Cortex of kidney (tissue), 1 donor: ENCODE measurements at places on chromosomes 1 and 21.

- no peak for DNase-seq
Observed at GRCh38 chr1:100206301-100206700, 28.2 kb upstream of the LRRC39 start.

- DNase-seq: no peak
Observed at GRCh38 chr1:82562448-82562847, 761.7 kb downstream of the ADGRL2 start.

- DNase-seq: no peak
Observed at GRCh38 chr1:174769961-174770549, 229.7 kb upstream of the CACYBP start.

GRCh38 chr1:234246638-234247116 lies 126.6 kb upstream of the COA6 start:
- no peak for DNase-seq

- no peak for DNase-seq
Observed at GRCh38 chr1:201825245-201825644, 3.7 kb upstream of the IPO9 start.

- DNase-seq: no peak
Observed at GRCh38 chr1:25023826-25024225, 93.8 kb upstream of the RUNX3 start.

DNA sequence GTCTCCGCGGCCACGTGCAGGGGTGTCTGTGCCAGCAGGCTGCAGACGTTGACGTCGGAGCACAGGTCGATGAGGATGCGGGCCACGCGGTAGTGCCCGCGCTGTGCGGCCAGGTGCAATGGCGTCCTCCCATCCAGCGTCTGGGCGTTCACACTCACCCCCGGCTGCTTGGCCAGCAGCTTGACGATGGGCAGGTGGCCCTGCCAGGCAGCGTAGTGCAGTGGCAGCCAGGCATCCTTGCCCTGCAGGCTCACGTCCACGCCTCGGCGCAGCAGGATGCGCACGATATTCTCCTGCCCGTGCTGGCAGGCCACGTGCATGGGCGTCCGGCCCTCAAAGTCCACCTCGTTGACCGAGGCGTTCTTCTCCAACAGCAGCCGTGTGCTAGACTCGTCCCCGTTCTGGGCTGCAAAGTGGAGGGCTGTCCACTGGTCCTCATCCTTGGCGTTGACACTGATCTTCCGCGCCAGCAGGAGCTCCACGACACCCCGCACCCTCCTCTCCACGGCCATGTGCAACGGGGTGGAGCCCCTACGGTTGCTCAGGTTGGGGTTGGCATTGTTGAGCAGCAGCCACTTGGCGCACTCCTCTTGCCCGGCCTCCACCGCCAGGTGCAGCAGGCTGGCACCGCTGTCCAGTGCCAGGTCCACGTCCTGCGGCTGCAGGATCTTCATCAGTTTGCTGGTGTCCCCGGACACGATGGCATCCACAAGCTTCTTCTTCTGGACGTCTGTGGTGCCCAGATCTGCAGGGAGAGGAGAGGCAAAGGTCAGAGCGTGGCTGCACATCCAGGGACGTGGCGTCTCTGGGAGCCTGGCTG lies 25.4 kb downstream of the RIPK4 start:
- DNase-seq: no peak

DNA sequence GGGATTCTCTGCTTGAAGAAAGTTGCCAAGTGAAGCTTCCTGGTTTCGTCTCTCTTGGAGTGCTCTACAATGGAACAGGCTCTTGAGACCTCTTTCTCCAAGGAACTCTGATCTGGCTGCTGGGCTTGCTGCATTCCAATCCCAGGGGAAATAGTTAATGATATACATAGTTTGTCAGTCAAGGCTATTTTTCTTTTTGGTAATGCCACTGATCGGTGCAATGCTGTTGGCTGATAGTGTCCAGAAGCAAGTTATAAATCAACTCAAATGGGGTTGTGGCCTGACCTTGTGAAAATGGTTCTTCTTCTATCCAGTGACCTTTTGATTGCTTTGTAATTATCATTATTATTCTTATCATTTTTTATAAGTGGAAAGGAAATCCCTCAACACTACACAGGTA lies 48.4 kb upstream of the TNFSF18 start:
- no peak for DNase-seq

DNA sequence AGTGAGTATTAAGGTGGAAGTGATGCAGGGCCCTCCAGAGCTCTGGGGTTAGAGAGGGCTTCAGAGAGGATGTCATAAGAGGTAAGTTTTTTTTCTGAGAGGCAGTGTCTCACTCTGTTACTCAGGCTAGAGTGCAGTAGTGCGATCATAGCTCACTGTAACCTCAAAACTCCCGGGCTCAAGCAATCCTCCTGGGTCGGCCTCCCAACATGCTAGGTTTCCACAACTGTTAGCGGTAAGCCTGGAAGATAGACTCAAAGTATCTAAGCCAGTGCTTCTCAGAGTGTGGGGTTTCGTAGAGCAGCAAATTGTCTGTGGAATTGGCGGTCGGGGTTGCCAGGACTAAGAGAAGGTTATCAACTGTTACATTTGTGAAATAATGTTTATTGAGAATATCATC lies 18.6 kb upstream of the IGSF3 start:
- DNase-seq: no peak

GRCh38 chr1:6392809-6393399 lies 663 bp downstream of the ACOT7 start:
- DNase-seq: no peak

- DNase-seq: no peak
Observed at GRCh38 chr1:201841265-201841912, 12.4 kb downstream of the IPO9 start.

- DNase-seq: no peak
Observed at GRCh38 chr1:223835754-223836153, 10.0 kb downstream of the TP53BP2 start.

DNA sequence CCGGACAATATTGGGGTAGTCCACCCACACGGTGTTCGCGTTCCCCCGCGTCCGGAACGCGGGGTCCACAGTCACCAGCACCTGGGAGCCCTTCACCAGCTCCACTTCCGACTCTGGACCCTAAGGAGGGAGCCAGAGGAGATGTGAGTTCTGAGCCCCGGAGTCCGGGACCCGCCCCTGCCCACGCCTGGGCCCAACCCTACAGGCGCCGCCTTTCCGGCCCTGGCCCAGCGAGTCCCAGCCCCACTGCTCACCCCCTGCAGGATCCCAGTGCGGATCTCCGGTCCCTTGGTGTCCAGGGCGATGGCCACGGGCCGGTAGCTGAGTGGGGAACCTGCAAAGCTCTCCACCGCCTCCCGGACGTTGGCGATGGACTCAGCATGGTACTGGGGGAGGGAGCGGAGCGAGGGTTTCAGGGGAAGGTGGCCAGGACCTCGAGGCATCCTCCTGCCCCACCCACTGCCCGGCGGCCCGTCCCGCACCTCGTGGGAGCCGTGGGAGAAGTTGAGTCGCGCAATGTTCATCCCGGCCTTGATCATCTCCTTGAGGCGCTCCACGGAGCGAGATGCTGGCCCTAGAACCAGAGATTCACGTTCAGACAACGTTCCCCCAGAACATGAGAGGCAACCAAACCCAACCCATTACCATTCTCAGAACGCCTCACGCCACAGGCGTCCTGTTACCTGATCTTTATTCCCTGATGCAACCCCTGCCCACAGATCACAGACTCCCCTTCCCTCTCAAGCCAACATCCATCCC lies 5.9 kb downstream of the PKLR start:
- DNase-seq: no peak

DNA sequence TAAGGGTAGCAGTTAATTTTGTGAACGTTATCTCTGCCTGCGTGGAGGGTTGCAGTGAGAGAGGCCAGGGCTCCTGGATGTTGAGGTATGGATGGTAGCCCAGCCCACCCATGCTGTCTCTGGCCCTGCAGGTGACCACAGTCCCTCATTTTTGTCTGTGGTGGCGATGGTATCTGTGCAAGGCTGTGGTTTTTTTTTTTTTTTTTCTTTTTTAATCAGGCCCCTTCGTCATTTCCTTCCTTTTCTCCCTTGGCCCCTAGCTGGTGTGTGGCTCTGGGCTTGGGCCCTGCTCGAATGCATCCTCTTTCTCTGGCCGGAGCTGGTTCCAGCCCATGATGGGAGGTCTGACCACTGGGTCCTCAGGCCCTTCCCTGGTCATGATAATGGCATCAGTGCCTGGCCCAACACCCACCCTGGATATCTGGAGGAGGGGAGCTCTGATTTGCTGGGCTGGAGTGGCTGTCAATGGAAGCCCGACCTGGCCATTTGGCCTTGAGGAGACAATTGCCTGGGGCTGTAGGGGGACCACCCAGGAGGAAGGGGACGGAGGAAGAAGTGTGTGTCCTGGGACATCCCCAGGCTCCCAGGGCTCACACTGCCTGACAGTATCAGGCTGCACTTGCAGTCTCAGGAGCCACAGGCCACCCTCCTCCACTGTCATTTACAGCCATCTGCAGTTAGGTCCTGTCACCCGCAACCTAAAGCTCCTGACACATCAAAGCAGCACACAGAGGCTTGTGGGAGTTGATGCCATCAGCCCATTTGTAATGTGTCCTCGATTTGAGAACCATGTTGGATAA lies 8.1 kb upstream of the RNF187 start:
- DNase-seq: no peak

DNA sequence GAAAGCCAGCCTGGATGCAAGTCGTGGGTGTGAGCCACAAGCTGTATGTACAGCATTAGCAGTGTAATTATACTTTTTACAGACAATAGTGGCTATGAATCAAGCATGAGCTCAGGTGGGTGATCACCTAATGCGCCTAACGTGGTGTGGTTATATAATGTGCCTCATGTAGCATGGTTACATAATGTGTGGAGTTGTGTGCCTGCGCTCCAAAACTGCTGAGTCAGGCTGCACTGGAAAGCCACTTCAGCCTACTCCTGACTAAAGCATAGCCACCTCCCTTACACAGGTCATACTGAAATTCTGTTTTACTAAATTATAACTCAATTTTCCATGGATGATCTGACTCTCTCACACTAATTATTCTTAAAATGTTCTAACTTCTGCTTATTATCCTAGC lies 69.8 kb downstream of the KCNT2 start:
- no peak for DNase-seq

GRCh38 chr1:56872597-56872996 lies 18.0 kb downstream of the C8A start:
- DNase-seq: no peak

- no peak for DNase-seq
Observed at GRCh38 chr1:4050998-4051397, 150.9 kb upstream of the C1orf174 start.

DNA sequence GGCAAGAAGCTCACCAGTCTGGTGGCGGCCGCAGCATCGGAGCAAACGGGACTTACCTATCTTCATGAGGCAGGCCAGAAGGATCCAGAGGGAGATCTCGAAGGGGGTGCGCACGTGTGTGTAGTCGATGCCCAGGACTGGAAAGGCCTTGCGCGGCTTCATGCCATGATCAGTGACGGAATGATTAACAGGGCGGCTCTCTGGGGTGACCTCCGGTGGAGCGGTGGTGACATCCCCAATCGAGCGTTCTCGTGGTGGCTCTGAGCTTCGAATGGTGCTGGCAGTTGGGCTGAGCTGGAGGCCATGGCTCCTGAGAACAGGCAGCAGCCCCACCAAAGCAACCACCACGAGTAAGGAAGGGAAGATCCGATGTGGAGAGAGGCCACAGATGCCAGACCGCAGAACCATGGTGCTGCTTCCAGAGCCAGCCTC lies 982 bp downstream of the SLC9A1 start:
- no peak for DNase-seq

GRCh38 chr1:64864018-64864940 lies 102.1 kb downstream of the JAK1 start:
- no peak for DNase-seq

DNA sequence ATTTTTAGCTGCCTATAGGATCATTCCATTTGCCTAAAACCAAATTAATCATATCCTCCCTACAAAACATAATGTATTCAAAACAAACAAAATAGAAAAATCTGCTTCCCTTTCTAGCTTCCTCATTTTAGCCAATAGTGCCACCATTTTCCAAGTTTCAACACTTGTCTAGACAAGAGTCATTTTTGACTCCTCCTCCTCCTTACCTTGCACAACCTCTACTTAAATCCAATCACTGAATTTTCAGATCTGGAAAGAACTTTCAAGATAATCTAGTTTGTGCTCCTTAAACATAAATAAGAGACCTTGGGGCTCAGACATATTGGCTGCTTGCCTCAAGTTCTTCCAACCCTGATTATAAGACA lies 7.4 kb downstream of the STX6 start:
- no peak for DNase-seq

- DNase-seq: no peak
Observed at GRCh38 chr1:30101487-30102227, 621.7 kb downstream of the MATN1 start.

DNA sequence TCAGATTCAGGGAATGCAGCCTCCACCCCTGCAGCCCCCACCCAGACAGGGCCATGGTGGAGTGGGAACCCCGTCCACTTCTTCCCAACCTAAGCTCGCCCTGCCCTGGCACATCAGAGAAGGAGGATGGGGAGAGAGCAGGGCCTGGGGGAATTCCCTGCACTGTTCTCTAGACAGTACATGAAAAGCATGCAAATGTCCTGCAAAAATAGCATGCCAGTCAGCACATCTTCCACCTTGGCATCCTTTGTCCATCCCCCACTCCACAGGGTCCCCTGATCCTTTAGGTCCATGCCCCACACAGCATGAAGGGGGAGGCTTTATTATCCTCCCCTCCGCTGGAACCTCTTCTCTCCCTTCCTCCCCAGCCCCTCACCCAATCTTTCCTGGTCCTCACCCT lies 35.0 kb upstream of the RD3 start:
- no peak for DNase-seq

GRCh38 chr1:65150583-65151263 lies 2.7 kb downstream of the AK4 start:
- no peak for DNase-seq

- DNase-seq: no peak
Observed at GRCh38 chr1:53254011-53254640, 15.8 kb upstream of the MAGOH start.

DNA sequence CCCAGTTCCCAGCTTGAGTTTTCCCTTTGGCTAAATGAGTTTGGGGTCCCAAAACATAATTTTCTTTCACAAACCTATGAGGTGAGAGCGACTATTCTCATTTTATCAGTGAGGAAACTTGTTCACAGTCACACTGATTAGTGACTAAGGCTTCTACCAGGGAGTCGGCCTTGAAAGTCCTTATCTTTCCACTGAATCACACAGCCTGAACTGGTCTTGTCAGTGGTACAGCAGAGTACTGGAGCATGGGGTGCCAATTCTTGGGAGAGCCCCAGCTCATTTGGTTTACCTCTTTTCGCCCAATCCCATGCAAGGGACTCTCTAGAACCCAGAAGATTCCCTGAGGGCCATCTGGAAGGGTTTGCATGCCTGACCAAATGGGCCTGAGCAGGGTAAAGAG lies 16.9 kb downstream of the HSD3B2 start:
- no peak for DNase-seq

DNA sequence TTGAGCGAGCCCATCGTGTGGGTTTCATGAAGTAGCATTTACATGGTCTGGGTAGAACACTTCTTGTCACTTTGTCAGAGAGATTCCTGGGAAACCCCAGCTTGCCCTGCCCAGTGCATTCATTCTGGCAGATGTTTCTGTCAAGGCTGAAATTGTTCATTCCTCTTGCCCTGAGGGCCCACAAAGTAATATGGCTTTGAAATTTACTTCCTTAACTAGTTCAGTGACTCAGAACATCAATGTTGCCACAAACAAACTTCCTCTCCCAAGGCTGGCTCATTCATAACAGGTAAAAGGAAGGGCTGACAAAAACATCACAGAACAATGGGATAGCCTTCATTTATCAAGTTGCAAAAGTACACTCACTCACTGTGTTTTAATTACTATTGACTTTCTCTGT lies 5.0 kb upstream of the KIAA0040 start:
- DNase-seq: no peak

GRCh38 chr1:66433611-66434010 lies 100.3 kb upstream of the SGIP1 start:
- DNase-seq: no peak
